ENCODE measurements at places on chromosomes 1 and 21. TPM values are rescaled to one million over a fixed set of nuclear protein-coding genes. Genes with fewer than 3 reads are reported as not detected.
A peak's percentile ranks its signal among the peaks of the same experiment; 100 is the strongest.

- DNase-seq = no peak
Measured at GRCh38 chr1:30384286-30385245, 338.8 kb downstream of the MATN1 start.

- DNase-seq = no peak
Measured at GRCh38 chr21:35336534-35336933, 287.4 kb upstream of the RUNX1 start.

DNA sequence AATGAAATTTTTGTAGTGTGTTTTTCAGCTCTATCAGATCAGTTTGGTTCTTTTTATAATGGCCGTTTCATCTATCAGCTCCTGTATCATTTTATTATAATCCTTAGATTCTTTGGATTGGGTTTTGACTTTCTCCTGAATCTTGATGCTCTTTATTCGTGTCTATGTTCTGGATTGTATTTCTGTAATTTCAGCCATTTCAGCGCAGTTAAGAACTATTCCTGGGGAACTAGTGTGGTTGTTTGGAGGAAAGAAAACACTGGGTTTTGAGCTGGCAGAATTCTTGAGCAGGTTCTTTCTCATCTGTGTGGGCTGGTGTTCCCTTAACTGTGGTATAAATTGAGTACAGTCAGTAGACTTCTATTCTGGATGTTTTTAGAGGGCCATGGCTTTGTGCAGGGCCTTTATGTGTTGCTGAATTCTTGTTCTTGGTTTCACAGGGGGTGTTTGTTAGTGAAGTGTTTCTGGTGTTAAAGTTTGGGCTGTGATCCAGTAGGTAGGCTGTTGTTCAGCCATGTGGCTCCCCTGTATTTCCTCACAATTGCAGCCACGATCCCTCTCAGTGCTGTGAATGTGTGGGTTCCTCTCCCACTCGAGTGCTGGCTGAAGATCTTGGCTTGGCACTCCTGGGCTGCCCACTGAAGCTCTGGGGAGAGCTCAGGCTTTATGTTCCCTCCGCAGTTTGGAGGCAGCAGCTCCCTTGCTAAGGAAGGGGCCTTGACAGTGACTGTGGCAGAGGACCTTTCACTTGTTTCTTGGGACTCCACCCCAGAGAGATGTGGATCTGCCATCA is 56.0 kb upstream of the CCDC190 start:
- DNase-seq = no peak

DNA sequence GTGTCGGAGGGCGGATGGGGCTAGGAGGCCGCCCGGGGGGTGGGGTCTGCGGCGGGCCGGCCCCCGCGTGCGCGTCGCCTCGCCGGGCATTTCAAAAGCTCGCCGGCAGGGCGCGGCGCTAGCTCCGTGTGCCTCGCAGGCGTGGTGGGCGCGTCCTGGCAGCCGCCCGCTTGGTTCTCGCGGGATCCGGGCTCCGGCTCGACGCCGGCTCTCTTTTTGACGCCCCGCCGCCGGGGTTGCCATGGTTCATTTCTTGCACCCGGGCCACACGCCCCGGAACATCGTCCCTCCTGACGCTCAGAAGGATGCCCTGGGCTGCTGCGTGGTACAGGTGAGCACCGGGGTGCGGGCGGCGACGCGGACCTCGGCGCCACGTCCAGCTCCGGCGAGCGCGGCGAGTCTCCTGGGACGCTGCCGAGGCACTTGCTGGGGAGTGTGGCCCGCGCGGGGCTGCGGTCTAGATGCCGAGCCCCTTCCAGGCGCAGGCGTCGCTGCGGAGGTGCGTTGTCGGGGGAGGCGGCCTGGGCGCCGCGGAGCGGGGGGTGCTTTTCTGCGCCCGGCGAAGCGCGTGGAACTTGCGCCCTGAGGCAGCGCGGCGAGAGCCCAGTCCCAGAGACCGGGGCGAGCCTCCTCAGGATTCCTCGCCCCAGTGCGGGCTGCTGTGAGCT is at the start of gene ZYG11A:
TSS of gene ZYG11A (plus strand) at position 118 of the 668 bp plus-strand sequence. CDS start at position 242, 124 bp downstream.
- peak; percentile 84 for DNase-seq

DNA sequence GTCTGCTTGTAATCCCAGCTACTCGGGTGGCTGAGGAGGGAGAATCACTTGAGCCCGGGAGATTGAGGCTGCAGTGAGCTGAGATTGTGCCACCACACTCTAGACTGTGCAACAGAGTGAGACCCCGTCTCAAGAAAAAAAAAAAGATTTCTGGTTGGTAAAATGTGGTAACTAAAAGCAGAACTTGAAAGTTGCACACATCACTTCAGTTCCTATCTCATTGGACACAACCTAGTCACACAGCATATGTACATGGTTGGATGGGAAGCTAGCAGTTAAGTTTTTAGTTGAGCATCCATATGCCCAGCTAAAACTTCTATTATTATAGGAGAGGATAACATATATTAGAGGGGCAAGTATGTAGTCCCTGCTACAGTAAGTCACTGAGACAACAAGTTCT is 22.1 kb downstream of the BCAS2 start:
- DNase-seq = no peak

DNA sequence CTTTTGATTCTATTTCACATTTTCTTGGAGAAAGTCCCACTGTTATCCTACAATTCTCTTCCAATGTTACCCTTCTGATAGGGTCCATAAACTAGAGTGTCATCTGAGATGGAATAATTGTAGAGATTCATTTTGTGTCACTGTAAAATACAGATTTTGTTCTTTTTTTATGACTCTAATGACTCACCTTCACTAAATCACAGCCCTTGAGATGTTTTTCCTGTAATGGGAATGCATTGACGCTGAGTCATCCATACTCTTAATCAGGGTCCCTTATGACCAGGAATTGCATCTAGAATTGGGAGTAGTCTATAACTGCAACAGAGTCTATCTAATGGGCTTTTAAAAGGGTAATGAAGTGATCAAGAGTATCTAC is 315.5 kb downstream of the TGFB2 start:
- DNase-seq = no peak

DNA sequence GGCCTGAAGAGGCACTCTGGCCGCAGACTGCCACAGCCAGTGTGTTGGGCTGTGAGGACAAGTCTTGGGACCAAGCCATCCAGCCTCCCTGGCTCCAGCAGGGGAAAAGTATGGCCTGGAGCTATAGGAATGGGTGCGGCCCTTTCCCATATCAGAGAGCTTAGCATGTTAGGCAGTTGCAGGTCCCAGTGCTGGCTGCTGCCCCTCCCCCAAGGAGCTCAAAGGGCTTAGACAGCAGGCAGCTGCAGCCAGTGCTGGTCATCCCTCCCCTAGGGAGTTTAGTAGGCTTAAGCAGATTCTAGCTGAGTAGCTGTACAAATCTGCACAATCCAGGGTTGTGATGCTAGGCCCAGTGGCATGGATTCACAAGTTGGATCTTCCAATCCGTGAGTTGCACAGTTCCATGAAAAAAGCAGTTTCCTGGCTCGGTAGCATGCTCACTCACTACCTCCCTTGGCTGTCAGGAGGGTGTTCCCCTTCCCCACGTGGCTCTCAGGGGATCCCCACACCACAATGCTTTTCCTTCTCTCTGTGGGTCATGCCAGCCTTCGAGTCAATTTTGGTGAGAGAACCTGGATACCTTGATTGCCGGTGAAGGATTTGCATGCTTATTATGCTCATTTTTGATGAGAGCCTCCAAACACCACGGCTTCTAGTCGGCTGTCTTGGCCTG is 1490.8 kb downstream of the BRINP3 start:
- DNase-seq = peak; percentile 63

DNA sequence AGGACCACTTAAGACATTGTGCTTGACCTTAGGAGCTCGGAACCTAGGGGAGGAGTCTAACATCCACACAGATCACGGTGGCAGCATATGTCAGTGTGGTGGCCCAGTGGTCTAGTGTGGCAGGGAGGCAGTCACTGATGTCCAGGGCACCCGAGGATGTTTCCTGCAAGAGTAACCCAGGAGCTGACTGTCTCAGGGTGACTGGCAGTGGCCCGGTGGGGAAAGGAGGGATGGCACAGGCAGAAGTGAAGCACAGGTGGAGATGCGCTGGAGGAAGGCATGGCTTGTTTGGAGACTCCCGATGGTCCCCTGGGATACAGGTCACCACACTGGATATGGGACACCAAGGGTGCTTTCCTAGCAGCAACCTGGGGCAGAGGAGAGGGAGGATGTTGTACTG is 16.3 kb downstream of the CHIT1 start:
- no peak for DNase-seq

GRCh38 chr21:43203591-43203990 is 34.8 kb downstream of the CRYAA start:
- DNase-seq = no peak

DNA sequence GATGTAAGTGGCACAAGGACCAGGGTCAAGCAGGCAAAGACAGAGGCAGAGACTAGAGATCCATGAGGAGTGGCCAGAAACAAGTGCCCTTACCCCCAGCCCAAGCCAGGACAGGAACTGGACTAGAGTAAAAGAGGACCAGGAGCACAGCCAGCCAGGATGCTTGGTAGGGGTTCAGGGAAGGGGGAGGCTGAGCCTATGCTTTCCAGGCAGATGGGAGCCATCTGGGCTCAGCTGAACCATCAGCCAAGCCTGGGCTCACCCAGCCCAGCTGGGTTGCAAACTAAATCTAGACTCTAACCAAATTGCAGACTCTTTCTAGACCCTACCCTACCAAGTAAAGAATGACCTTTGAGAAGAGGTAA is 15.2 kb downstream of the PDZK1IP1 start:
- DNase-seq = no peak

GRCh38 chr1:248861616-248862015 is 2.7 kb upstream of the ZNF692 start:
- DNase-seq = no peak

DNA sequence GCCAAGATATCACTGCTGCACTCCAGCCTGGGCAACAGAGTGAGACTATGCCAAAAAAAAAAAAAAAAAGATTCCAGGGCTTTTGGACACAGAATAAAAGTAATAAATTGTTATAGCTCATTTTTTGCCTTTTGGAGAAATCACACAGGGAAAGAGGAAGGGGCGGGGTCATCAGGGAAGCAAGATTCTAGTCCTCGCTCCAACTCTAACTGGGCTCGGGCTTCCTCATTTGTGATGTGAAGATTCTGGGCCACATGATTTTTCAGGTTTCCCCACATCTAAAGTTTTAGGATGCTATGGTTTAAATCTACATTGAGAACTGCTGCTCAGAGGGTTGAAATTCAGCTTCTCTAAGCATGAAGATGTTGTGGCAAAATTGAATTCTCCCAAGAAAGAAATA is 179.3 kb upstream of the PLXNA2 start:
- DNase-seq = no peak

GRCh38 chr1:19344372-19344810 is 32.3 kb downstream of the SLC66A1 start:
- DNase-seq = peak; percentile 84

- DNase-seq = no peak
Measured at GRCh38 chr1:17994046-17994445, 113.6 kb upstream of the IGSF21 start.

GRCh38 chr21:34724131-34724856 is 55.5 kb downstream of the CLIC6 start:
- DNase-seq = no peak

GRCh38 chr1:167617153-167618147 is 12.6 kb upstream of the RCSD1 start:
- DNase-seq = no peak

The WNT9A gene
- total RNA-seq = 13.8 TPM

The RAB25 gene
- total RNA-seq = not detected

The ESRRG gene
- 9.0 TPM for total RNA-seq

All from glutamatergic neuron (in vitro differentiated cells).